ENCODE measurements at places on chromosomes 2 and 18. TPM values are rescaled to one million over a fixed set of nuclear protein-coding genes. Genes with fewer than 3 reads are reported as not detected.

The UGT1A4 gene
- total RNA-seq = 0.07 TPM

The BMP10 gene
- not detected for total RNA-seq

The POMC gene
- total RNA-seq = not detected

The SCN9A gene
- 1.9 TPM for total RNA-seq

The TUBB8B gene
- total RNA-seq = not detected

The CDH2 gene
- 60.1 TPM for total RNA-seq

The ASNSD1 gene
- 35.9 TPM for total RNA-seq

The ZNF396 gene
- 0.88 TPM for total RNA-seq

The OTOS gene
- not detected for total RNA-seq

The IL36B gene
- not detected for total RNA-seq

The PAX8 gene
- 0.97 TPM for total RNA-seq

The ALPI gene
- total RNA-seq = not detected

The OR6B2 gene
- not detected for total RNA-seq

The ZNF24 gene
- total RNA-seq = 10.8 TPM

The METTL4 gene
- 4.9 TPM for total RNA-seq

The BOK gene
- total RNA-seq = 27.7 TPM
